Cerebellar cortex (tissue), 1 donor: ENCODE measurements at places on chromosomes 16 and 17.

DNA sequence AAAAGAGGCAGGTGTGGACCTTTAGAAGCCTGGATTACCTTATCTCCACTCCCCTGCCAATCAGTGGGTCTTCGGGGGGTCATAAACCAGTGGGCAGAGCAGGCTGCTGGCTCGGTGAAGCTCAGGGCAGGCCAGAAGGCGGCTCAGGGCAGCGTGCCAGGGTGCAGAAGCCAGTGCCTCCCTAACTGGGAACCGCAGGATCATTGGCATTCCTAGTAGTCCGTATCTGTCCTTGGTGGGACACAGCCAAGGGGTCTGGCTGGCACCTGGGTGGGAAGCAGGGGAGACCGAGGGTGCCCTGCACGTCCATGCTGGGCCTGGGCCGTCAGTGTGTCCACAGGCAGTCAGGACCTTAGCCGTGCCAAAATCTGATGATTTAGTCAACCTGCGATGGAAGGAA is 76.8 kb downstream of the SEC14L1 start:
- peak; percentile 75 for DNase-seq

GRCh38 chr16:66273053-66273452 is 93.4 kb upstream of the CDH5 start:
- DNase-seq, result no peak

- DNase-seq, result no peak
Measured at GRCh38 chr16:30060836-30061554, 4.6 kb upstream of the ALDOA start.

- DNase-seq, result no peak
Measured at GRCh38 chr17:47719411-47720152, 13.5 kb upstream of the TBX21 start.

- no peak for DNase-seq
Measured at GRCh38 chr17:44279666-44280391, 11.9 kb upstream of the SLC4A1 start.

GRCh38 chr17:64382061-64382583 is 8.5 kb downstream of the PECAM1 start:
- no peak for DNase-seq

DNA sequence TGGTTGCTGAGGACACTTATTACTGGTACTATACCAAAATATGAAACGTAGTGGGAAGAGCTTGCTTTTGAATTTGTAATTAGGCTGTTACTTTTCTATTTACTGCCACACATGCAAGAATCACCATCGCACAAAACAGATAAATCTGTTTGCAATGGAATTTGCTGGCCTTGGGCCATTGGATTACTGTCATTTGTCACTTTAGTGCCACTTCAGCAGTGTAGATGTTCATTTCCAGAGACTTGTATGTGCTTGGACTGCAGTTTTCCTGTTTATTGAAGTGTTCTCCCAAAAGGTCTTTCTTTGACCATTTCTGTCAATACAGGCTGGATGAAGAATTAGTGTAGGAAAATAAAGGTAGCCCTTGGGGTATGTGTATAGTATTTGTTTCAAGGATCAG is 4.5 kb downstream of the USP10 start:
- DNase-seq, result no peak
